ENCODE measurements at places on chromosomes 7 and 10.

DNA sequence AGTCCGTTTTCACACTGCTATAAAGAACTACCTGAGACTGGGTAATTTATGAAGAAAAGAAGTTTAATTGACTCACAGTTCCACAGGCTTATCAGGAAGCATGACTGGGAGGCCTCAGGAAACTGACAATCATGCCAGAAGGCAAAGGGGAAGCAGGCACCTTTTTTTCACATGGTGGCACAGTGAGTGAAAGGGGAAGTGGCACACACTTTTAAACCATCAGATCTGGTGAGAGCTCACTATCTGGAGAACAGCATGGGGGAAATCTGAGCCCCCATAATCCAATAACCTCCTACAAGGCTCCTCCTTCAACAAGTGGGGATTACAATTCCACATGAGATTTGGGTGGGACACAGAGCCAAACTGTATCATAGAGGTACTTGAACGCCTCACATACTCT is 30.0 kb downstream of the AGR3 start:
- H3K27me3 ChIP-seq = no peaks in the 10 kb centered on the region
- H3K36me3 ChIP-seq = no peaks in the 10 kb centered on the region
- no peak overlapping the region for H3K4me3 ChIP-seq
- H3K4me1 ChIP-seq = peaks cover 2% of the 10 kb centered on the region

- no peak overlapping the region for H3K27ac ChIP-seq
- H3K36me3 ChIP-seq = no peaks in the 10 kb centered on the region
- DNase-seq = no peak
- no peak overlapping the region for H3K4me3 ChIP-seq
- no peaks in the 10 kb centered on the region for H3K4me1 ChIP-seq
- no peaks in the 10 kb centered on the region for H3K27me3 ChIP-seq
Measured at GRCh38 chr7:19749658-19750057, 23.8 kb downstream of the TMEM196 start.

- H3K4me3 ChIP-seq = no peak overlapping the region
- peaks cover 30% of the 10 kb centered on the region for H3K4me1 ChIP-seq
- no peak for DNase-seq
- no peaks in the 10 kb centered on the region for H3K27me3 ChIP-seq
- H3K27ac ChIP-seq = no peak overlapping the region
Measured at GRCh38 chr7:70758646-70759045, 373.3 kb upstream of the GALNT17 start.

DNA sequence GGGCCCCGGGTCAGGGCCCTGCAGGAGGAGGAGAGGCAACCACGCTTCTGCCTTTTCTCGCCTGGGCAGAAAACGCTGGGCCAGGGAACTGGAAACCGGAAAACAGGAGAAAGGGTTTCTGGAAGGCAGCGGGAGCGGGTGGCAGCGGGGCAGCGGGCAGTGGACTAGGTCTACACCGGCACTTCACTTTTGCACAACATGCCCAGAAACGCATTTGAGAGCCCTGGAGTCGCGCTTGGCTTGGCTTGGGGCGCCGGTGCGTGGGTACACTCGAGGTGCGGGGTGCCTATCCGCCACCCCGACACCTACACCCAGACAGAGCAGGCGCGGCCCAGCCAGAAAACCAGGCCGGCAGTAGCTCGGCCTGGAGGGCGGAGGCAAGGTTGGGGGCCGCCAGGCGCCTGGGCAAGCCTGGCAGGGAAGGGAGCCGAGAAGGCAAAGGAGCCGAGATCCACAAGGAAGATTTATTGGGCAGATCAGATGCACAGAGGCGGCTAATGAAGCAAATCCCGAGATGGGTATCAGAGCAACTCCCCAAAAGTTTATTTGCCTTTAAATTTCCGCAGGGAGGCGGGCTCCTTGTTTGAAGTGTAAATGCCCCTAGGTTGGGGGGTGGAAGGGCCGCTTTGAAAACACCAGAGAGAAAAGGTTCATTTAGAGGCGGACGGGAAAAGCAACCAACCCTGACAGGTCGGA is 3.2 kb upstream of the PAX2 start:
- DNase-seq = no peak
- H3K27me3 ChIP-seq = peaks cover 100% of the 10 kb centered on the region
- no peaks in the 10 kb centered on the region for H3K36me3 ChIP-seq

GRCh38 chr10:34866848-34867247 is 51.8 kb upstream of the PARD3 start:
- H3K36me3 ChIP-seq = no peaks in the 10 kb centered on the region

- H3K4me1 ChIP-seq = no peaks in the 10 kb centered on the region
- no peak overlapping the region for H3K27ac ChIP-seq
- H3K36me3 ChIP-seq = no peaks in the 10 kb centered on the region
- no peaks in the 10 kb centered on the region for H3K27me3 ChIP-seq
Measured at GRCh38 chr7:55374213-55374612, 9.1 kb downstream of the LANCL2 start.

DNA sequence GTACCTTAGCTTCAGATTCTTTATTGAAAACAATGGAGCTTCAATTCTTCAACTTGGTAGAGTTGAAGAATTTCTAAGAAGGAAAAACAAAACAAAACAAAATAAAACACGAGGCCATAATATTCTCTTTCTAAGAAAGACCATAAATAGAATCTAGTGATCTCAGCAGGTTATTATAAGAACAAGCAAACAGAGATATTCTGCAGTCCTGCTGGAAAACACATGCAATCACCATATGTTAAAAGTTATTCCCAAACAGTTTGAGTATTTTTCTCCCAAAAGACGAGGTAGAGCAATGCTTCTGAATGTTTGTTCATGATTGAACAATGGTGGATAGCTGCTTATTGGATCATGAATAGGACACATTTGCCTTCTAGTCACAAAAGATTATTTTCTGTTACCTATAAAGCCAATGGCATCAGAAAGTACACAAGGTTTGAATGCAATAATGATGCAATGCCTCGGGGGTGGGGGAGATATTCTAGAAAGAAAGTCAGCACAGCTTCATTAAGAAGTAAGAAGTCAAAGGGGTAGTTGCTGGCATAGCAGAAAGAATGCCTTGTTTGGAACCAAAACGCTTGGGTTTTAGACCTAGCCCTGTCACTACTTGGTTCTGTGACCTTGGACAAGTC is 59.3 kb downstream of the CREB3L2 start:
- H3K27me3 ChIP-seq = no peaks in the 10 kb centered on the region
- H3K36me3 ChIP-seq = no peaks in the 10 kb centered on the region
- DNase-seq = no peak
- H3K4me1 ChIP-seq = no peaks in the 10 kb centered on the region

- H3K4me1 ChIP-seq = no peaks in the 10 kb centered on the region
- H3K27ac ChIP-seq = no peak overlapping the region
- H3K27me3 ChIP-seq = no peaks in the 10 kb centered on the region
- peaks cover 2% of the 10 kb centered on the region for H3K36me3 ChIP-seq
- no peak for DNase-seq
Measured at GRCh38 chr10:99368646-99369045, 39.5 kb downstream of the CNNM1 start.

GRCh38 chr7:150826061-150826849 is 25.7 kb downstream of the TMEM176A start:
- H3K36me3 ChIP-seq = peaks cover 4% of the 10 kb centered on the region
- DNase-seq = no peak
- H3K27me3 ChIP-seq = no peaks in the 10 kb centered on the region

DNA sequence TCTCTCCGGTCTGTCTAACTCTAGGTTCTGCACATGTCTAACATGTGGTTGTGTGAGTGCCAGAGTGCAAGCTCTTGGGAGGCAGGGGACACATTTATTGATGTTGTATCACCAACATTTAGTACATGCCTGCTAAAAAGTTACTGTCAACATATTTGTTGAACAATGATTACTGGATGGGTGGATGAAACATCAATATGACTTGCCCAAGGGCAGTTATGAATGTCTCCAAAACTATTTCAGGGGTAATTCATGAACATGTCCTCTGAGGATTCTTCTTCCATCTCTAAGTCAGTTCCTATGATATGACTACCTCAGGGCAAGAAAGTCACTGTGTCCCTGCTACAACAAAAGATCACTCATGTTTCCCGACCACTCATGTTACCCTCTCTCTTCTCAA is 91.3 kb upstream of the STEAP1B start:
- H3K4me1 ChIP-seq = peaks cover 7% of the 10 kb centered on the region
- H3K4me3 ChIP-seq = no peak overlapping the region
- no peaks in the 10 kb centered on the region for H3K27me3 ChIP-seq

DNA sequence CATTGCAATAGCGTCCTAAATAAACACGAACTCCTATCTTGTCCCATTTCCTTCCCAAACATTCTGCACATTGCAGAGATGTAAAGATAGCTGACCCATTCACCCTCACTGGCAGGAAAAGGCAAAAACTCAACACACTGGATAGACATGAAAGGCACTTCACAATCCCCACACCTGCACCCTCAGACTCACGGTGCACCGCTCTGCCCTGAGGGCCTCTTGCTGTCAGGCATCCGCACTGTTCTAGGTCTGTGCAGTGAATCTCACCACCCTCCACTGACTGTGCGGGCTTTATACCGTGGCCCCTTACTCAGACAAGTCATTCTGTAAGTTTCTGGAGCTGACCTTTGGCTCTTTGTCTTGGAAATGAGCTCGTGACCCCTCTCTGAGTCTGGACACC is 42.9 kb upstream of the PARD3 start:
- no peaks in the 10 kb centered on the region for H3K27me3 ChIP-seq
- no peak overlapping the region for H3K4me3 ChIP-seq
- H3K27ac ChIP-seq = no peak overlapping the region
- no peaks in the 10 kb centered on the region for H3K36me3 ChIP-seq
